ENCODE measurements at places on chromosomes 11 and 22.
A peak's percentile ranks its signal among the peaks of the same experiment; 100 is the strongest.

- DNase-seq: no peak
Measured at GRCh38 chr22:50105208-50106100, 15.6 kb downstream of the MOV10L1 start.

DNA sequence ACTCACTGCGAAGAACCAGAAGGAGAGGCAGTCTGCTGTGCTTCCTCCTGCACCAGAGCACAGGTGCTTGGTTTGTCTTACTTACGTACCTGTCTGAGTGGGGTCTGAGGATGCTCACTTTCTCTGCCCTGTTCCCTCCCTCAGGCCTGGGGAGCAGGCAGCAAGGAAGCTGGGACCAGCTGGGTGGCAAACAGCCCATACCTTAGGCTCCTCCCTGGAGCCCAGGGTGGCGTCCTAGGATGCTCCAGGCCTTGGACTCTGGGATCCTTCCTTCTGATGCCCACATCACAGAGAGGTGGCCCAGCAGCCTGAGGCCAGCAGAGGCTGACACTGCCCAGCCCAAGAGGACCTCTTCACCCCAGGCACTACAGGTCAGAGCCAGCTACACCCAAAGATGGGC, 593.2 kb downstream of the BRD1 start:
- DNase-seq: no peak

GRCh38 chr11:68579455-68579854, 104.9 kb upstream of the GAL start:
- no peak for DNase-seq

DNA sequence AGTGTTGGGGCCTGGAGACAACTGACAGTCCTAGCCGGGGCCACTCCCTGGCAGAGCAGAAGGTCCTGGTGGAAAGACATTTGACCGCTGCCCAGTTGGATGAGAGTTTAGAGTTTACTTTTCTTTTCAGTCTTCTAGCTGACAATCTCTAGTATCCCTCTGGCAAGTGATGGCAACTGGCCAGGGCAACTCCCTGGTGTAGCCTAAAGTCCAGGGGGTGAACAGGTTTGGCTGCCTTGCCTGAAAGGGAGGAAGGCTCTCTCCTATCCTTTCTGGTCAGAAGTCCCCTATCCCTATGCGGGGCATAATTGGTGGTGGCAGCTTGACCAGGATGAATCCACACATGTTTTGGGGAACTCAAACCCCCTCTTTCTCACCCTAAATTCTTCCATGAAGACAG, 16.8 kb upstream of the MSANTD2 start:
- no peak for DNase-seq

DNA sequence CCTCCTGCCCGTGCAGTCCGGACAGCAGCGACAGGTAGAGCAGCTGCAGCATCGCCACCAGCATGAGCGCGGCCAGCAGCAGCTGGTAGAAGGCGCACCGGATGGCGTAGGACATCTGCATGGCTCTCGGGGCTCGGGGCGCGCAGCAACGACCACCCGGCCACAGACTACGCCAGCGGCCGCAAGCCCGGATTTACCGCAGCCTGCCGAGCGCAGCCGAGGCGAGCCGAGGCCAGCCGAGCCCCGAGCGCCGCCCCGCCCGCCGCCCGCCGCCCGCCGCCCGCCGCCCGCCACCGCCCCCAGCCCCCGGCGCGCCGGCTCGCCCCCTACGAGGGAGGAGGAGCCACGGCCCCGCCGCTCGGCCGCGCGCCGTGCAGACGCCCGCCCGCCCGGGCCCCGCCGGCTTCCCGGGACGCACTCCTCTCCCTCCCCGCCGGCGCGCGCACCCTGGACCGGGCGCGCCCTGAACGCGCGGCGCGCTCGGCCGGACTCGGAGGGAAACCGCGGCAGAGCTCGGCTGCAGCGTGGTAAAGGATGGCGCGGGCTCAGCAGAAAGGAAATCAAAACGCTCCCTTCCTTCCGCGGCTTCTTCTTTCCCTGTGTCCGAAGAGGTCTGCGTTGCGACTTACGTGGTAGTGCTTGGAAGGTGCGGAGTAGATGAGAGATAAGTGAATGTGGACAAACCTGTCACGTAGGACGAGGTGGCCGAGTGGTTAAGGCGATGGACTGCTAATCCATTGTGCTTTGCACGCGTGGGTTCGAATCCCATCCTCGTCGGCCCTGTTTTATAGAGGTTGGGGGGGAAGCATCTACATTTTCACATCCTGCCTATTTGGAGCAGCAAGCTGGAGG, at the start of gene B4GAT1:
B4GAT1 (minus strand) TSS at position 205 of the 852 bp plus-strand sequence; CDS start at position 121, 84 bp downstream.
- peak; percentile 95 for DNase-seq

DNA sequence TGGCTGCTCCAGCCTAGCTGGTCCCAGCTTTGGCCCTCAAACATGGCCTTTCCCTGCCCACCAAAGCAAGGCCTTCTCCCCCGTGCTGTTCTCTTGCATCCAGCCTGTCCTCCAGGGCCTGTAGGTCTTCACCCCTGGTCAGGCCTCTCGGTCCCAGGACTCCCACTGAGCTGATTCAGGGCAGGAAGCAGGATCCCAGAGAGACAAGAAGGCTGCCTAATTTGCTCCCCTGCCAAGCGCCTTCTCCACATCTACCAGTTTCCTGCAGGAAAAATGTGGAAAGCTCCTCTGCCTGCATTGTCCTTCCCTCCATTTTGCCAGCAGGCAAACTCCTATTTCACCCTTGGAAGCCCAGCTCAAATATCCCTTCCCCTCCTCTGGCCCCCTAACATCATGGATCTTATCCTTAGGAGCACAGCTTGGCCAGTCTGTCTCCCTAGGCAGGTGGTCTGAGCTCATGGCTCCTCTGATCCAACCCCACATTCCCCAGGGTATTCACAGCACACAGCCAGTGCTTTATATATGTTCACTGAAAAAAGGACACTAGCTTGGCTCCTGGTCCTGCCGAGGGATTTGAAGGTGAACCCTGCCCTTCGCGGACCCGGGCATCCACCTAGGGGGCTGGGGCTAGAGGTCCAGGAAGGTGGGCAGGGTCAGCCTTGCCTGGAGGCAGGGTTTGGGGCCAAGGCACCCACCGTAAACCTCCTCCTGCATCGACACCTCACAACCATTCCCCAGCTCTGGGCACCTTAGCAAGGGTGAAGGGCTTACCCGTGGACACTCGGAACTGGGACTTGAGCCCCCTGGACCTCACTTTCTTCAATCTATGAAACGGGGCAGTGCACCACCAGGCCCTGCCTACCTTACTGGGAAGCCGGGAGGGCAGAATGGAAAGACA, 968 bp downstream of the RHBDD3 start:
- peak; percentile 54 for DNase-seq

DNA sequence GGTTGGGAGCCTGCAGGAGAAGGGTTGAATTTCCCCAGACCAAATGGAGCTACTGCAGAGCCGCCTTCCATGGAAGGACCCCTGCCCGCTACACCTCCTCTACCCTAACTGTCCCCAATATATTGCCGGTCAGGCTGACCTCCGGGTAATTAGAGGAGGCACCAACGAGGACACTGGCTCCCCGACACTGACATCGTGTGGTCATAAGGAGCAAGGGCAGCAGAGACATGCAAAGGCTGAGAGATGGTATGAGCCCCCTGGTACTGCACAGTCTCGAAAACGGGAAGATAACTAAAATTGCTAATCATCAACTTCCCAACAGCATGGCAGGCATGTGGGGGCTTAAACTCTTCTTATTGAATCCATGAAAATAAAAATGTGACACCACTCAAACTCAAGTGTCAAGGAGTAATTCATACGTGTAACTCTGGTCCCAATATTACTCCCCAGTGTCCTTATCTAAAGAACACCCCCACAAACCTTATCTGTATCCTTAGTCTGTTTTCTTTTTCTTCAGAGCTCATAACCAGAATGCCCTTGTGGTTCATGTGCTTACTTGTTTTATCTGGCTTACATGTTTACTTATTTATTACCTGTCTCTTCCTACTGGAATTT, 4.4 kb downstream of the CAVIN3 start:
- peak; percentile 90 for DNase-seq

- DNase-seq: no peak
Measured at GRCh38 chr11:12195768-12196167, 85.4 kb downstream of the MICAL2 start.

DNA sequence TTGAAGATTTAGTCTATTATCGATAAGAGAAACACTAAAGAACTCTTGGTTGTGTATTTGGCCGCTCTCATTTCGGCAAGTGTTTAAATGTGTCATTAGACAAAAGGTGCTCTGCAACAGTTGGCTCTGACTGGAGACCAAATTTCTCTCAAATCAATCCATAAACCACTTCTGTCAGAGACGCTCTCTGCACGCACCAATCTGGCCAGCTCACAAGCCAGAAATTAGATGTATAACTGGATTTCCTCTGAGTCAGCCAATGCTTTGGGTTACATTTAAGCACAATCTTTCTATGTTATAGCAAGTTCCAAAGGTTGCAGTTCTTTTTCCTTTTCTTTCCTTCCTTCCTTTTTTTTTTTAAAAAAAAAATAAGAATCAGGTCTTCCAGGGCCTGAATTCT, 17.6 kb upstream of the PARVA start:
- no peak for DNase-seq

DNA sequence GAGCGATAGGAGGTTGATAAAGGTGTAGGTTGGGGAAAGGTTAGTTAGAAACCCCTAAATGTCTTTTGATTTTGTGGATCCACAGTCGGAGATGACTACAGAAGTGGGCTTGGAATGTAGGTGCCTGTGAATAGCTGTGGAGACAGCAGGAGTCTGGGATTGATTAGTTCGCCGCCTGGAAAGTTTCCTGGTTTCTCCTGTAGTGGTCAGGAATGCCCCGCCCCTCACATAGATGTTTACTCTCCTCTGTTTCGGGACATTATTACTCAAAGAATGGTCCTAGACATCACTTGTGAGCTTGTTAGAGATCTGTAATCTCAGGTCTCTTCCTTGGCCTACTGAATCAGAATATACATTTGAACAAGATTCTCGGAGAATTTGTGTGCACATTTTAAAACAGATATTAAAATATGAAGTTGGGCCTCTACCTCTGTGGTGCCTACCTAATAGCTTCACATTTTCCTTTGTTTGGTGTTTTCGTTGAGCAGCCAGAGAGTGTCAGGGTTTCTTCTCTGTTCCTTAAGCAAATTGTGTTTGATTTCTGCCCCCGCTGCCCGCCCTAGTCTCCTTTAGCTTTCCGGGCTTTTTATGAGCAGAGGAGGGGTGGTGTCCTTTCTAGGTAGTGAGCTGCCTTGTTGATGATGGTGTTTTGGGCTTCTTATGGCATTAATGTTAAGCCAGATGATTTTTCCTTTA, 89.4 kb downstream of the PPP6R3 start:
- DNase-seq: no peak

DNA sequence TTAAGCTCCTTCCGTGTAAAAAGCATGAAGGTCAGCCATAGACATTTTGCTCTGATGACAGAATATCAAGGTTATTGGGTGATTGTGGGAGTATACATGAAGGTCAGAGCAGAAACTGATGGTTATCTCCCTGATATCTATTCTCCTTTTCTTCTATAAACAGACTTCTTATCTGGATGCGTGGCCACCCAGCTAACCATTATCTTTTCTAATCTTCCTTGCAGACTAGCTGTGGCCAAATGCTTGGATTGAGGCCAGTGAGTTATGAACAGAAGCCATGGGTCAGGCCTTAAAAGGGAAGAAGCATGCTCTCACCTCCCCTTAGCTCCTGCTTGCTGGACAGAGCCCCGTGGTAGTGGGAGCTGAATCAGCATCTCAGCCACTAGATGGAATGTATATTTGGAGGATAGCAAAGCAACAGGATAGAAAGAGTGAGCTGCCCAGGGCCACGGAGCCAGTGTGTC, 31.3 kb upstream of the LRRC55 start:
- no peak for DNase-seq

GRCh38 chr22:35348026-35348590, 32.8 kb upstream of the HMOX1 start:
- no peak for DNase-seq

DNA sequence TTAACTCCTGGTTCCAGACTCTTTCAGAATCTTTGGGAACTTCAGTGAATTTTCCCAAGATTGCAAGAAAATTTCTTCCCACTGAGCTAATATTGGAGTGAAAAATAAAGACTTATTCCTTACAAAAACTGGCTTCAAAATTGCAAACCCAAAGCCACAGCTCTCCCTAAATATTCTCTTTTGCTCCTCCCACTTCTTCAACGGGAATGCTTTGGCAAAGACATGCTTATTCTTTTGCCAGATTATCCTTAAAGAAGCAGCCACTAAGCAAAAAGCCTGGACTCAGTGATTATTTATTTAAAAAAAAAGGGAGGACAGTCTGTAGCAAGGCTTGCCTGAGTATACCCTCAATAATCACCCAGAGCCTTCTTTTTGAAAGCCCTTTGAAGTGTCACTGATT, 902.4 kb upstream of the CCDC90B start:
- DNase-seq: no peak

DNA sequence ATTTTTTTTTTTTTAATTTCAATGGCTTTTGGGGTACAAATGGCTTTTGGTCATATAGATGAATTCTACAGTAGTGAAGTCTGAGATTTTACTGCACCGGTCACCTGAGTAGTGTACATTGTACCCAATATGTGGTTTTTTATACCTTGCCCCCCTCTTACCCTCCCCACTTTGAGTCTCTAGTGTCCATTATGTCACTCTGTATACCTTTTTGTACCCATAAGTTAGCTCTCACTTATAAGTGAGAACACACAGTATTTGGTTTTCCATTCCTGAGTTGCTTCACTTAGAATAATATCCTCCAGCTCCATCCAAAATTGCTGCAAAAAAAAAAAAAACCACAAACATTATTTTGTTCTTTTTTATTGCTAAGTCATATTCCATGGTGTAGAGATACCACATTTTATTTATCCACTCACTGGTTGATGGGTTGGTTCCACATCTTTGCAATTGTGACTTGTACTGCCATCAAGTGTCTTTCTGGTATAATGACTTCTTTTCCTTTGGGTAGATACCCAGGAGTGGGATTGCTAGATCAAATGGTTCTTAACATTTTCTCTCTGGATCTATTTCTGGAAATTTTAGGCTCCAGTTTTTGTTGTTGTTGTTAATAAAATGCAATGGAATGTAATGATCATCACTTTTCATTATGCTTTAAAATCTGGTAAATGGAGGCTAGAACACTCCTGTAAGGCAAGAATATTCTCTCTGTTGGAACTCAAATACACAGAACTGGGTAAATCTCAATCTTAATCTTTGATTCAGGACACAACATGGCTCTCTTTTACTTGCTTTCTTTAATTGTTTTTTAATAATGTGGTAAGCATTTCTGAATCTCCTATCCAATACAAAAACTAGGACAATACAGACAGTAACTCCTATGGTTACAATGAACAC, 10.3 kb downstream of the NEAT1 start:
- no peak for DNase-seq

- no peak for DNase-seq
Measured at GRCh38 chr11:102254047-102254446, 63.2 kb upstream of the BIRC3 start.

DNA sequence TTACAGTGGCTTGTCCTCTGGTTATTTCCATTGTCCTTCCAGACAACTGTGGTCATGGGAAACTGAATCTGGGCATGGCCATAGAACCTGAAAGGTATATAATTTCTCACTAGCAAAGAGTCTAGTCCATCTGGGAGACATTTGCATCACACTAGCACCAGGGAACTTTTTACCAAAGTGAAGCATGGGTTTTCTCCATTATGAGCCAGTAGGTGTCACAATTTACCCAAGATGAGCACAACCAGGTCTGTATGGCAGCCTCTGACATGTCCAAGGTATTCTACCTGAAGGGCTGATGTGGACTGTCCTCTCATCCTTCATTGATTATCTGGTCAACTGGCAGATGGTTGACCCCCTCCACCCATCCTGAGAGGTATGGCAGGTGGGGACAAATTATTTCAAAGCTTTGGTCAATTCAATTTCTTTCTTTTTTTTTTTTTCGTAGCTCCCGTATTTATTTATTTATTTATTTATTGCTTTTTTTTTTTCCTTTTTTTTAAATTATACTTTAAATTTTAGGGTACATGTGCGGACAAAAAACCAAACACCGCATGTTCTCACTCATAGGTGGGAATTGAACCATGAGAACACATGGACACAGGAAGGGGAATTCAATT, 425.9 kb downstream of the TMEM135 start:
- DNase-seq: peak; percentile 24
